Activated T-cell treated with anti-CD3 and anti-CD28 coated beads for 4 hours (primary cell): ENCODE measurements at places on chromosomes 6 and 20.

DNA sequence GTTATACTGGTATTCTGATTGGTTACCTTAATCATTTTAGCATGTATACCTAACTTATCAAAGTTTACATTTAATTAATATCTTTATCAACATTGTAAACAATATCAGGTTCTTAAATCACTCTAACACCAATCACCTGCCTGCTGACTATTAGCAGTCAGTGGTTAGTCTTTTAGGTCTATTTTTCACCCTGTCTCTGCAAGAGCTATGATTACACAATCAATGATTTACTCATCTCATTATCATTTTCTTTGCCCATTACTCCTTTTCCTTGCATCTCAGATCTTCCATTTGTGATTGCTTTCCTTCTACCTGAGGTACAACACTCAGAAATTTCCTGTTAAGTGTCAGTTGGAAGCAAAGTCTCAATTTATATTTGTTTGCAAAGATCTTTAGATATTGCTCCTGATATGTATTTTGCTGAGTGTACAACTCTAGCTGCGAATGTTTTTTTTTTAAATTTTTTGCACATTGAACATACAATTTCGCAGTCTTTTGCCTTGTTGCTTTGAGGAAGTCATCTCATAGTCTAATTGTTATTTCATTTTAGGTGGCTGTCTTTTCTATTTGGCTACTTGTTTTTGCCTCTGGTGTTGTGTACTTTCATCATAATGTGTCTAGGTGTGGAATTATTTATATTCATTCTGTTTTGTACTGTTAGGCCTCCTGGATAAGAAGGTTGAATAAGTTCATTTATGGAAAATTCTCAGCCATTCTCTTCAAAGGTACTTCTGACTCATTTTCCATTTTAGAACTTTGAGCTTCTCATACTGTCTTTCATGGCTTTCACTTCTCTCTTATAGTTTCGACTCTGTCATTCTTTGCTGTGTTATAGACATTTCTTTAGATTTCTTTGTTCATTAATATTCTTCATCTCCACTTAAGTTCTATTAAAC is 104.9 kb upstream of the CEP162 start:
- DNase-seq: no peak

GRCh38 chr20:20959031-20959755 is 147.0 kb downstream of the LINC00237 start:
- DNase-seq: no peak

- no peak for DNase-seq
Observed at GRCh38 chr6:53328375-53328774, 20.4 kb downstream of the ELOVL5 start.

DNA sequence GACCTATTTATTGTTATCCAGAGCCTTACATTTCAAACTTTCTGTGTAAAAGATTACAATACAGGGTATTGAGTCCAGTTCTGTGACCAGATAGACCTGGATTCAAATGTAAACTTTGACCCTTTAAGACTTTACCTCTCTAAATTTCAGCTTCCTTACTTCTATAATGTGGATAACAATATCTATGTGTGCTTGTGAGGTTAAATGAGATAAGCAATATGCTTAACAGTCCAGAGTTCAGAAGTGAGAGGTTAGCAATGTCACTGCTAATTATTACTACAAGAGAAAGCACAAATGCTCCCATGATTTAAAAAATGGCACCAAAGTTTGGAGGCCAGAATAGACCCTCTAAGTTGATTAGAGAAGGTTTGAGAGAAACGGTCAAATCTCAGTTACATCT is 27.5 kb downstream of the EPB41L2 start:
- no peak for DNase-seq

- DNase-seq: no peak
Observed at GRCh38 chr6:53201270-53201669, 52.6 kb upstream of the GCM1 start.

GRCh38 chr6:88135578-88136114 is 30.5 kb downstream of the CNR1 start:
- no peak for DNase-seq

GRCh38 chr6:37174515-37175331 is 4.8 kb downstream of the PIM1 start:
- no peak for DNase-seq

- DNase-seq: no peak
Observed at GRCh38 chr6:39055661-39056060, 7.1 kb downstream of the GLP1R start.

DNA sequence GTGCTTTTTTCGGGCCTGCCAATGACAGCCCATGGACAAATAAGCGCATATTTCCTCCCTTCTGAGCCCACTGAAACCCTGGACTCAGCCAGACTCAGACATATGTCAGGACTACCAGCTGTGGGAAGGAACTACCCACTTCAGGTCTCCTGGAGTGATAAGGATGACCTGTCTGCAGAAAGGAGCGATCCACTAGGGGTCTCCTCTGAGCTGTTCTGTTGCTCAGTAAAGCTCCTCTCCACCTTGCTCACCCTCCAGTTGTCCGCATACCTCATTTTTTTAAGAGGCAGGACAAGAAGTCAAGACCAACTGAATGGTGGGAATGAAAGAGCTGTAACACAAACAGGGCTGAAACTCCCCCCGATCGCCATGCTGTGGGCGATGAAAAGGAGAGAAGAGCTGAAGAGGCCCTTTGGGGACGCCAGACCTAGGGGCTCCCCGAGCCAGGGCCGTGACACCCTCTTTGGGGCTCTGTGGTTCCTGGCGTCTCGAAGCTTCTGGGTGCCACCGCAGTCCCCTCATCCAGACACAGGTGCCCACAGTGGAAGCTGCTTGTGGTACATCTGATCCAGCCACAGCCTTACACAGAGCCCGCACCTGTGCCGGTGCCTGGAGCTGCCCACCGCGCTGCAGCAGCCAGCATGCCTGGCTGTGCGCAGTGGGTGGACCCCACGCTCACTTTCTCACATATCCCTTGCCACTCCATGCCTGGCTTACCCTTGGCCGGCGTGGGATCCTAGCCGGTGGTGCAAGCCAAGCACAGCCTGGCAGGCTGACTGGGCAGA is 68.8 kb downstream of the EYS start:
- no peak for DNase-seq

GRCh38 chr6:56043761-56044160 is 168.4 kb upstream of the BMP5 start:
- no peak for DNase-seq

DNA sequence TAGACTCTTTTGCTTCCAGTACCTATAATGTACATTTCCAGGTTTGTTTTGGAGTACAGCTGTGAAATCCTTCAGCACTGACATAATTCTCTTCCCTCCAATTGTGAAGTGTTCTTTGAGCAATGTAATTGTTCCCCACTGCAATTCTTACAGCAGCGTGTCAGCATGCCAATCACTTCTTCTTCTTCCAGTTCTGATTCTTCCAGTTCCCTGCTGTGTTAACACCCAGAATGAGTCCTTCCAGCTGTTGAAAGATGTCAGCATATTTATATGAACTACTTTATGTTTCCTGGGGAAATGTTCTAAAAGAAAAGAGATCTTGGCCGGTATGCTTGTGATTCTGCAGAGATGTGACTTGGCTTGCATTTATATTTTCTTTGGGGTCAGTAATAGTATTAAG is 213.9 kb downstream of the UNC5CL start:
- DNase-seq: no peak

DNA sequence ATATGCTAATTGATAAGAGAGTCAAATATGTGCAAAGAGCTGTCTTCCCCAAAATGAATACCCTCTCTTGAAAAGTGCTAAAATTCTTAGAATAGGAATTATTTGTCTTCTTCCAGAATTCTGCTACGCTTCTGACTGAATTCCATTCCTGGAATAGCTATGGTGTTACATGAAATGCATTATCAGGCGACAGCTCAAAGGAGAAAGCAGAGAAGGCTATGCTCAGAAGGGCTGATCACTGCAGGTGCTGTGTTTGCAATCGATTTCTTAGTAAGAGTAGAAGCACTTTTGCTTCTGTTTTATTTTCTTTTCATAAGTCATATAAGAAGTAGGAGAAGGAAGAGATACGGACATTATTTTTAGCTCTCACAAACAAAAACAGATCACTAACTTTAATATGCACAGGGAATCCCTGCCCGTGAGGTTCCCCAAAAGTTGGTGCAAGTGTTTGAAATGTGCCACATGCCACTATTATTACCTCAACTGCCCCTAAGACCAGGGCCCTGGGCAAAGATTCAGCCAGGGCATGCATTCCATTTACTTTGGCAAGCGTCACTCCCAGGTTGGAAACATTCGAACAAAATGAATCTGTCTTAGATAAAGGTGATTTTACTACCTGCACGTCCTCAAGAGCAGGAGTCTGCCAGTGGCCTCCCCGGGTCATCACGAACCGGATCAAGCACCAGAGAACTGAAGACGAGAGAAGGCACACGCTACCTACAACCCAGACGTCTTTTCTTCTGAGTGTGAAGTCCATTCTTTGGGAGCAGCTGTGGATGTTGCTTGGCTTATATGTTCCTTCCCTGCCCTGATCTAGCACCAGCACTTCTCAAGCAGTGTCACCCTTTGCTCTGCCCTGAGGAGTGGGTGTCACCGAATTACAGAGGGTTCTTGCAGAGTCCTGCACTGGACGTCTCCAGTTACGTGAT is 7.2 kb downstream of the MYLK4 start:
- DNase-seq: no peak

- no peak for DNase-seq
Observed at GRCh38 chr20:60453388-60454246, 495.4 kb downstream of the CDH26 start.
